ENCODE measurements at places on chromosomes 12 and 14.

DNA sequence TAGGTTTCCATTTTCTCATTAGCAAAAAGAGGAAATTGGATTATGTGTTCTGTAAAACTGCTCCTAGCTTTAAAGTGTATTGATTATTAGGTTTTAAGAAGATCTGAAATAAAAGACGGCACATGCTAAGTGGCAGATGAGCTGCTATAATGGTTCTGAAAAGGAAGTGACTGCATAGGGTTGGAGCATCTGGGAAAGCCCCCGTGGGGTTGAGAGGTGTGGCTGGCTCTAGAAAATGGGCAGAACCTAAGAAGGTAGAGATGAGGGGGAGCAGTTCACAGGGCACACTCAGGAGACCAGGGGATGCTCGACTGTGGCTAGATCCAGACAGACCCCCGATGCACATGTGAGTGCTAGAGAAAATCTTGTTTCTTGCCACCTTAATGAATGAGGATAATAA lies 1.9 kb downstream of the IFNG-AS1 start:
- no peak for DNase-seq

GRCh38 chr12:84874825-84875139 lies 37.8 kb downstream of the SLC6A15 start:
- DNase-seq = no peak

- no peak for DNase-seq
These were observed 63.4 kb upstream of the DIO3 start for GRCh38 chr14:101497684-101498525.

DNA sequence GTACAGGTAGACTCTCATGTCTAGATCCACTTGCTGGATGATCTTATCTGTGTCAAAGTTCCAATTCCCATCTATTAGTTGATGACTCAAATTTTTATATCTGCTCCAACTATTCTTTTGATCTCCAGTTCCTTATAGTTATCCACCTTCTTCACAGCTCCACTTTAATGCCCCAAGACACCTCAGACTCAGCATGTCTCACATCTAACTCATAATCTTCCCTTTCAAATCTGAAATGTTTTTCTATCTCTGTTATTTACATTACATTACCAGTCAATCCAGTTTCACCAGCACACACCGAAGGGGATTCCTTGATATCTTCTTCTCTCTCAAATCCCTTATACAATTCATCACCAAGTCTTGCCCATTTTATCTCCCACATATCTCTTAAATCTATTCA lies 3.7 kb upstream of the METAP2 start:
- DNase-seq = no peak

DNA sequence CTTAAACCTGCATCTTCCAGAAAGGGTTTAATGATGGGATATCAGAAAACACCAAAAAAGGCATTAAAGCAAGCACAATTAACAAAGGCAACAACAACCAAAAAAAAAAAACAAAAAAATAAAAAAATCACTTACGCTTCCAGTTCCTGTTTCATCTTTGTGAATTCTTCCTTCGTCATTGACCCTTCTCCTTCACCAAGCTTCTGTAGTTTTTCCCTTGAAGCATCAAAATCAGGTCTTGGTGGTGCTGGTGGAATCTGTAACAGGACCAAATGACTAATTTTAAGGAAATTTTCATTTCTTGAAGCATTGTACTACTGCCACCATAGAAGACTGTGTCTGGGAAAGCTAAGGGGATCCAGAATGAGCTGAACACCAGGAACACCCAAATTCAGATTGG lies 24.5 kb downstream of the SNX6 start:
- DNase-seq = no peak

DNA sequence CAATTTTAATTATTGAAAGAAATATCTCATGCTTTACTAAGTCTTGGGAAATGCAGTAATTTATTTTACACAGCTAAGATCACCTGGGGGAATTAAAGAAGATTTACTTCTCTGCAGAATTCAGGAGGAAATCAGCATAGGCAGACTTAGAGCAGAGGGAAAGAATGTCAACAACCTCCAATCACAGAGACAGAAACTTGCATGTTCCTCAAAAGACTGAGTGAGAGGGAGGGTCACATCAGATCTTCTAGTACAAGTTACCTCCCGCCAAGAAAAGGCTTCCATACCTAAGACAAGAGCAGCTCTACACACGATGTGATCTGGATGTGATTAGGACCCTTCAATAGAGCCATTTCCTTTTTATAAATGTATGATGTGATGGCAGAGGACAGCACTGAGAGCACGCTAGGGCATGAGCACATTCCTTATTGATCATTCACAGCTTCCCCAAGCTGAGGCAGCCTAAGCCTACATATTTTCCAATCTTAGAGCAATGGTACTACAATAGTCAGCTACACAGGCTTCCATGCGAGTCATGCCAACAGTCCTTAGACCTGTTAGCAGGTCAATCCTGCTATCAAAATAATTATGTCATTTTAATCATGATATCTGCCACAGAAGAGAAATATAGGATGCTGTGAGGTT lies 403.3 kb downstream of the ETNK1 start:
- no peak for DNase-seq

- no peak for DNase-seq
These were observed 862 bp downstream of the KLRB1 start for GRCh38 chr12:9606736-9607372.

DNA sequence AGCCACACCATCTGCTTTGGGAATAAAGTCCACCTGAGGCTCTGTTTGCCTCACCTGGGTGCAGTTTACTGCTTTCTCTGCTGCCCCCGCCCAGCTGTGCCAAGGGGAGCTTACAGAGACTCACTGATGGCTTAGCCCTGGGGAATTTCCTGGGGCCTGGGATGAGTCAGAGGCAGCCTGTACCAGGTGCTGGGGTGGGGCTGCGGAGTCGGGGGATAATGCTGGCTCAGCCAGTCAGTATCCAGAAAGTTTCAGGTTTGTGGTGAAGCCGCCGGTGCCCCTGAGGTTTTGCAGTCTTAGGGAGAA lies 22.3 kb downstream of the PLEKHG3 start:
- DNase-seq = no peak

- DNase-seq = no peak
These were observed 330.3 kb upstream of the SYT1 start for GRCh38 chr12:78534311-78534710.

DNA sequence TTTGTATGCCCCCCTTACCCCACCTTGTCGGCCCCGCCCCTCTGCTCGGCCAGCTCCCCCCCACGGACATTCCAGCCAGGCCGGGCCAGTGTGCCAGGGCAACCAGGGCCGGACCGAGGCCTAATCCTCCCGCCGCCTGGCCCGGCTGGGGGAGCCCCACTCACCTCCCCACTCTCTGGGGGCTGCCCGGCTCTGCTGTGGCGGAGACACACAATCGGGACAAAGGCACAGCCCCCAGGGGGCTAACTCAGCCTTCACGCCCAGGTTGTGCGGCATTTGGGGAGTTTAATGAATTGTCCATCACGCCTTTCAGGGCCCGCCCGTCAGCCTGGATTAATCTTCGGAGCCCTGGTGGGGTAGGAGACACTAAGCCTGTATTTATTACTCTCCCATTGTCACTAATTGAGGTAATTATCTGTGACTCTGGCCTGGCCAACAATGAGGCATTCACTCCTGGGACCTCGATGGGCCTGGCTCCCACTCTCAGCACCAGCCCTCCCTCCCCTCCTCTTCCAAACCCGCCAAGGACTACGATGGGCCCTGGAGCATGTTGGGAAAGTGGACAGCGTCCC lies 8.7 kb downstream of the WNT1 start:
- DNase-seq = no peak

GRCh38 chr12:1305791-1306500 lies 288.4 kb downstream of the FBXL14 start:
- DNase-seq = no peak

DNA sequence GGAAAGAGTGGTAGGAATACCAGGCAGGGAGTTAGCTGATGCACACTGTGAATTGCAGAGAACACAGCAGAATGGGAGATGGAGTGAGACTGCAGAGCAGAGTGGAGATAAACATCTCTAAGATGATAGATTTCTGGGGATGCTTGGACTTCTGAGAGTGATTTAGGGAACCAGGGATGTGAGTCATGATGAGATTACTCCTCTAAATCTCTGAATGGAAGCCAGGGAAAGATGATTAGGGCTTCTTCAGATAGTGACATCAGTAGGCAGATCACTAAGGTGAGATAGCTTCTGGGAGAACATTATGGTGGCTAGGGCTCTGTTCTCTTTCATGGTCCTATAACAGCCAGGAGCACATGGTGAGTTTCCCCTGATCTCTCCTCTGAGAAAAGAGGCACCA lies 501.5 kb upstream of the USP15 start:
- DNase-seq = no peak

- DNase-seq = no peak
These were observed 418.6 kb downstream of the NELL2 start for GRCh38 chr12:44457465-44457864.

GRCh38 chr12:95218150-95219133 lies 835 bp downstream of the VEZT start:
- DNase-seq = no peak

DNA sequence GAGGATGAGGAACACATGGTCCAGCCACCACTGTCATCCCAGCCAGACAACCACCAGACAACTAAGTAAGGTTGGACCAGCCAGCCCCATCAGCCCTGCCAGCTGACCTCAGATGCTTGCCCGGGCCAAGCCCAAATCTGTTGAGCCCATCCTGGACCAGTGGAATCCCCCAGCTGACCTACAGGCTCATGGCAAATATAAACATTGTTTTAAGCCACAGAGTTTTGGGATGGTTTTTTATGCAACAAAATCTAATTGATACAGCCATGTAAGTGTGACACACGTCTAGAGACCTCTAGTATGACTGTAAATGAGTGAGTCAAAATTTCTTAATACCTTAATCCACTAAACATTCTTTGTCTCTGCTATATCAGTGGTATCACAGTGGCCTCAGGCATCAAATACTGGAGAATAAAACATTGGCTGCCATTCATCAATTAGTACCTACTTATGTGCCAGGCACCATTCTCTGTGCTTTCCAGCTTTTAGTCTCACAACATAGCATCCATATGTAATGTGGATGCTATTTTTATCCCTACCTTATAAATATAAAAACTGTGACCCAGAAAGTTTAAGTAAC lies 24.2 kb upstream of the NT5DC3 start:
- no peak for DNase-seq
